CD4-positive, CD25-positive, alpha-beta regulatory T cell (primary cell): ENCODE measurements at places on chromosomes 5 and 9. TPM values are rescaled to one million over a fixed set of nuclear protein-coding genes. Genes with fewer than 3 reads are reported as not detected.

DNA sequence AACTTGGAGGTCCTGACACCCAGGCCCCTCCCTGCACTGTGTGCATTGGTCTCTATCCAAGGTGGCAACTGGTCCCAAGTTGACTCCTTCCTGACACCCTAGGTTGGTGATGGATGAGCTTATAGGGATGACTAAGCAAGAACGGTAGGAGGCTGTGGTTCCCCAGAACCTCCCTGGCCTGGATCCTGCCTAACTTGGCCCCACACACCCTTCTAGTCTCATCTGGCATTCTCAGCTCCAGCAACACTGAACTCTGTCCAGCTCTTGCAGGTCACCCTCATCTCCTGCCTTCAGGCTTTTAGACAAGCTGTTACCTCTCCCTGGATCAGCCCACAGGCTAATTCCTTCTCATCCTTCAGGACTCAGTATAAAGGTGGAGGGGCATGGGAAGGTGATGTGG, 16.5 kb downstream of the AQP3 start:
- DNase-seq = no peak

DNA sequence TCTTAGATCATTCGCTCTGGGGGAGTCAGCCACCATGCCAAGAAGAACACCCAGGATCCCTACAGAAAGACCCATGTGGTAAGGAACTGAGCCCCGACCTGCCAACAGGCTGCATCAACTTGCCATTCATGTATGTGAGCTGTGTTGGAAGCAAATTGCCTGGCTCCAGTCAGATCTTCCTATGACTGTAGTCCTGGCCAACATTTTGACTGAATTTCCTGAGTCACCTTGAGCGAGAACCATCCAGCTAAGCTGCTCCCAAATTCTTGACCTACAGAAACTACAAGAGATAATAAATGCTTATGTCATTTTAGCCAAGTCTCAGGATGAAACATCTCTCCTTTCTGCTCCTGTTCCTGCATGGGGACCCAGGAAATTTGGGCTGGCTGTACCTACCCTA, 40.0 kb upstream of the SLC44A1 start:
- no peak for DNase-seq

DNA sequence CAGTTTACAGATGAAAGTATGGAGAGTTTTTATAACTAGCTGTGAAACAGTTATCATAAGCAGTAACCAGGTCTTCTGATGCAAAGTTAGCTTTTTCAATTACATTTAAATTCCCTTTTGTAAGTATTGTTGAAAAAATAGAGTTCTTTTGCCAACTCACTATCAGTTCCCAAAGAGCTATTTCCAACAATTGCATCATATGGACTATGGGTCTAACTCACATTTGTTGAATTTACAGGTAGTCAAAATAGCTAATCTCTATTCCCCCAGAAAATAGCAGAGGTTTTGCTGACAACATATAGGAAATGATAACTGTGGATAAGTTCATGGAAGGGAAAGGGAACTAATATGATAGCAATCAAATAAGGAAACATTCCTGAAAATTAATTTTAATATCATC, 1.4 kb downstream of the SPINK1 start:
- DNase-seq = no peak

- no peak for DNase-seq
Measured at GRCh38 chr9:79268806-79269205, 303.0 kb upstream of the TLE4 start.

DNA sequence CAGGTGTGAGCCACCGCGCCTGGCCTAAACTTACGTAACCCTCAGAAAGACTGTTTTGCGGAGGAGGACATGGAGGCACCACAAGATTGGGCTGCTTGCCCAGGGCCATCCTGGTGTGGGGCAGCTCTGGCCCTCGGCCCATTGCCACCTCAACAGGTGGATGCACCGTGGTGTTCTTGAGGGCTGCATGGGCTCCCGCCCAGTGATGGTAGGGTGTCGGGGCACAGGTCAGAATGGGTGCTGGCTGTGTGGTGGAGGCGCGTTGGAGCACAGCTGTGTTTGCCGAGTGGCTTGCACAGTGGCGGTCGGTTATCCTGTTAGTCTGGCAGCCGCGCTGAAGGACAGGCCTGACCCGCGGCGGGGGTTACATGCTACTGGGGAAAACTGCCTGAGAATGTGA, 196.9 kb downstream of the CACNA1B start:
- no peak for DNase-seq

GRCh38 chr5:97026721-97027120, 90.8 kb downstream of the LNPEP start:
- no peak for DNase-seq

Gene SLC6A18
- polyA plus RNA-seq = not detected

Gene DIMT1
- polyA plus RNA-seq = 57.2 TPM

DNA sequence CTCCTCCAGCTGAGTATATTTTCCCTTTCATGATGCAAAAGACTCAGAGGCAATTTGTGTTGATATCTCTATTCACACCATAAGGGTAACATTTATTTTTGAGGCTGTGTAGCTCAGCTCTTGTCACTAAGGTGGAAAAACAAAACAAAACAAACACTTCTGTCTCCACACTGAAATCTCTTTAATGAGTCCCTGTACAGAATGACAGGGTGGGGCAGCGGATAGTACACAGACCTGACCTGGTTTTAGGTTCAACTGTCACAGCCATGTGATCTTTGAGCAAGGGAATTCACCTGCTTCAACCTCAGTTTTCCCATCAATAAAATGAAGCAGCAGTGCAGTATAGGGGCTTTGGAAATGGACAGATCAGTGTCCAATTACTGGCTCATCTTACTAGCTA, 29.3 kb downstream of the TLR4 start:
- no peak for DNase-seq

DNA sequence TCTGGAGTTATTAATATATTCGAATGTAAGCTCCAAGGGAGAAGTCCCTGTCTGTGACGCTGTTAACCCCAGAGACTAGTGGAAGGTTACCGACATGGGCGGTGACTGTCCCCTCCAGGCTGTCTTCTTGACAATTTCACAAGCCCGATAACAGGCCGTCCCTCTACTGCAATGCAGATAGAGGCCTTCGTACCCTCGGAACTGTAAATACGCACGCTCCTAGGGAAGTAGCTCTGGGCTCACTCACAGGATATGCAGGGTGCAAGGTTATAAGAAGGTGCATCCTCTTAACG, 680 bp upstream of the RFK start:
- peak; percentile 43 for DNase-seq

DNA sequence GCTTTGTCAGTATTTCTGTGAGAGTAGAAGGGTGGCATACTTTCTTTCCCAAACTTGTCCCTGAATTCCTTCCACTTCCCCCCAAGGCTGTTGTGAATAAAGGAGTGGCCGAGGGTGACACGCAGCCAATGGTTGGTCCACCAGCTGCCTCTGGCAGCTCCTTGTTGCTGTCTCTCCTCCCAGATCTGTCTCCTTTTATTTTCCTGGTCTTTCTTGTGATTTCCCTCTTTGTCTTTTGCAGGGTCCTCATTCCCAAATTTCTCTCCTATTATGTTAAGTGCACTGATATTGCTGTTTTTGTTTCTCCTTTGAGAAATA, 137.5 kb upstream of the HMHB1 start:
- DNase-seq = no peak

DNA sequence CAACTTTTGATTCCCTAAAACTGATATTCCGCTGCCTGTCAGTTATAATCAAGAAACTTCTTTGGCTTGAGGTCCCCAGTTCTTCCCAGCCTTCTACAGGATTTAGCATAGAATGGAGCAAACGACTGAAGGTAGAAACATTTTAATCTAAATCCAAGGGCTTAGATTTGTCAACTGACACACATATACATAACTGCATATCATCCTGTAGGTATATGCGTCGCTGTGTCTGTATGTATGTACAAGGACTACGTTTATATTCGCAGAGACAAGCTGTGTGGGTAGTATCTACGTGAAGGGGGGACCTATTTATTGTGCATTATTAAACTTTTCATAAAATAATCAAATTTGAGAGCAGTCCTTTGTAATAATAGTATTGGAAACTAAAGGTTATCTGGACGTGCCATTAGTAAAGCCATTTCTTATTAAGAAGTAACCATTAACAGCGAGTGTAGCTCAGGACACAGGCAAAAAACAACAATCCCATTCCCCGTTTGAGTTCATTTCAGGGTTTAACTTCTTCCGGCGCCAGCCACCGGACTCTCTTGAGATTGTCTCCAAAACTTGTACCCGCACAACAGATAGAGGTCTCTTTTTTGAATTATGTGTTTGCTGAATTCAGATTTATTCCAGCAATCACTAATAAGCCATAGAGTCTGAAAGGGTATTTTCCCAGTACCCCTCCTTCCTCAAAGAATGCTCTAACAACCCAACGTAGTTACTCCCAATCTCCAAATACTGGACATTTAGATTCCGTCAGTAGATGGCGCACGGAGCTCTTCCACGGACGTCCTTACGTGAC, 2.1 kb upstream of the MLLT3 start:
- peak; percentile 32 for DNase-seq

- no peak for DNase-seq
Measured at GRCh38 chr5:128077526-128077925, 6.0 kb upstream of the SLC12A2 start.

- DNase-seq = no peak
Measured at GRCh38 chr9:100294806-100295205, 57.9 kb downstream of the TEX10 start.

Gene SPATA31A3
- not detected for polyA plus RNA-seq

Gene LIFR
- polyA plus RNA-seq = not detected

- no peak for DNase-seq
Measured at GRCh38 chr5:64667068-64667467, 23.2 kb upstream of the SHISAL2B start.

Gene PCDHGB6
- polyA plus RNA-seq = not detected

DNA sequence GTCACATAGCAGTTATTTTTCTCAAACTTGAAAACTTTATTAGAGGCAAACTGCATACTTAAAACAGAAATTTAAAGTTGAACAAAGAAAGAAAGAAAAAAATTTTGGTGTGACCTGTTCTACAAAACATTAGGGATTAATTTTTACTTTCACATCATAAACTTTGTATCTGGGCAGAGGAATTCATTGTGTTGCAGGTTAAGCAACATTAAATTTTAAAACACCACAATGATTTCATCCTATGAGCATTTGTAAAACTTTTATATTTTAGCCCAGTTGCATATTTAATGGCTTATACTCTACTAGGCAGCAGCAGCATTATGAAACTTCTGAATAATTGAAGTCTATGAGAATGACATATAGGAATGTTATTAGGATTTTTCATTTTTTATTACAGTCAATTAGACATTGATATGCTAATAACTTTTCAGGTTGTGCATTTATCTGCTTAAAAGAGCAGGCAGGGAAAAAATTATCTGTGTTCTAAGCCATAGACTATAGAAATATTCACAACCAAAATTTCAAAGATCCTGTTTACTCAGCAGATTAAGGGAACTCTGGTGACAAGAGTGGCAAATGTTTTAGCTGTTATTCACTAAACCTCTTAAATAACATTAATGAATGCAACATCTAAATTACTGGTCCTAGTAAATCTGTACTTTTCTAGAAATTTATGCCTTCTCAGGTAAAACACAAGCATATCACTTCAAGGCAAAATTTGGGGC, 1088.5 kb upstream of the CDH6 start:
- DNase-seq = no peak

Gene SLC1A1
- 0.37 TPM for polyA plus RNA-seq

Gene IRX2
- polyA plus RNA-seq = not detected

DNA sequence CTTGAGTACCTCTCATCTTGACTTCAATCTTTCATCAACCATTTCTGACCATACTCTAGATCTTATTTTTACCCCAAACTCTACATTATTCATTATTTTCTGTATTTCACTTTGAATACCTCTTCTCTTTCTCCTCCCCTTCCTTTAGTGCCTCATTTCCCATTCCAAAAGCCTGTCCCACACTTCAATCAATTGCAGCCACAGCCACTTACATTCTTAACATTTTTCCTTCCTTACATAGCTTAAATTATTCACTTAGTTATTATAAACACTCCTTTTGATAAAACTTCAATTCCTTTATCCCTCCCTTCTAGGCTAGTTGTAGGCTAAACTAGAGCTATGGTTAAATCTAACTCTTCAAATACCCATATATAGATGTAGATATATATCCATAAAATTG, 344.0 kb downstream of the PRR16 start:
- DNase-seq = no peak

Gene OR1Q1
- not detected for polyA plus RNA-seq

GRCh38 chr5:134383980-134384697, 12.8 kb downstream of the UBE2B start:
- no peak for DNase-seq

Gene C5orf58
- 0.84 TPM for polyA plus RNA-seq

- no peak for DNase-seq
Measured at GRCh38 chr5:30197662-30198061, 995.8 kb upstream of the CDH6 start.

Gene SMIM33
- 1.9 TPM for polyA plus RNA-seq

DNA sequence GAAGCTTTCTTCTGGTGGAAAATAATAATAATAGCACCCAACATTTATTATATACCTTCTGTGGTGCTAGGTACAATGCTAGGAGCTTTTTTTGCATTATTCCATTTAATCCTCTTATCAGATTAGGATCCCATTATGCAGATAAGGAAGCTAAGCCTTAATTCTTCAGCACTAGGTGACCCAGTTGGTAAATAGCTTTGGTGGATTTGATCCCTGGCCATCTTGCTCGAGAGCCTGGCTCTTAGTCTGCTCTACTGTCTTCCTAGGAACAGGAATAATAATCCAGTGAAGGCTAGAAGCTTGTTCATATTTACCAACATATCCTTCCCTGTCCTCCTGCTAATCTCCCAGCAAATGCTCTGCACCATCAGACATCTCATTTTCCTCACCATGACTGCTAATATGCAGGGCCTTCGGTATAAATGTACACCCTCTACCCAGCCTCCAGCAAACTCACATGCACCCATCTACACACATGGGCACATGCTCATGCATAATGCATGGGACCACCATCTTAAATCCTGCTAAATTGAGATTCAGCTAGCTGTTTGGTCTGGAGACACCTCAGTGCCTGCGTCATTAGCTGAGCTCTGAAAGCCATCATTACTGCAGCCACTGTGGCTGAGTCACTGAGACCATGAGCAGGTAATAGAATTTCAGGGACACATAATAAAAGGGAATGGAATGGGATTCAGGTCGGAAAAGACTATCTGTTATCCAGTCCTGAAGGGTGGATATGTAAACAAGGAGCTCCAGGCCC, 87.5 kb downstream of the TRIM32 start:
- DNase-seq = no peak

DNA sequence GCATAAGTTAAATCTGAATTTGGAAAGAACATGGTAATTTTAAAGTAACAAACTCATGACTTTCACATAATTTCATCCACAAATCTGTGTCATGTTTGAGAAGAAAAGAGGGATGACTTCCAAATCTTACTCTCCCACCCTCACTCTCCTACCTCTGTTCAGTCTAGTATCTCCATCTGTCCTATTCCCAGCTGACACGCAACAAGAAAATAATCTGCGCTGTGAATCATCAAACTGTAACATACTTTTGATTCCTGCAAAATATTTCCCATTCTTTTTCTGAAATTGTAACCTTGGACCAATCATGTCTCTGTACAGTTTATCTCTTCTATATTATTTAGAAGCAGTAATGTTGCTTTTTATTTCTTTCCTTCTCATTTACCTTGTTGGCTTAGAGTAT, 91.4 kb downstream of the SLC12A2 start:
- no peak for DNase-seq
